Thyroid gland (tissue), 4 donors: ENCODE measurements at places on chromosomes 11 and 22. TPM values are rescaled to one million over a fixed set of nuclear protein-coding genes. Genes with fewer than 3 reads are reported as not detected.

- peak; percentile 77 for DNase-seq
Measured at GRCh38 chr22:17112491-17113042, 8.6 kb downstream of the TMEM121B start.

DNA sequence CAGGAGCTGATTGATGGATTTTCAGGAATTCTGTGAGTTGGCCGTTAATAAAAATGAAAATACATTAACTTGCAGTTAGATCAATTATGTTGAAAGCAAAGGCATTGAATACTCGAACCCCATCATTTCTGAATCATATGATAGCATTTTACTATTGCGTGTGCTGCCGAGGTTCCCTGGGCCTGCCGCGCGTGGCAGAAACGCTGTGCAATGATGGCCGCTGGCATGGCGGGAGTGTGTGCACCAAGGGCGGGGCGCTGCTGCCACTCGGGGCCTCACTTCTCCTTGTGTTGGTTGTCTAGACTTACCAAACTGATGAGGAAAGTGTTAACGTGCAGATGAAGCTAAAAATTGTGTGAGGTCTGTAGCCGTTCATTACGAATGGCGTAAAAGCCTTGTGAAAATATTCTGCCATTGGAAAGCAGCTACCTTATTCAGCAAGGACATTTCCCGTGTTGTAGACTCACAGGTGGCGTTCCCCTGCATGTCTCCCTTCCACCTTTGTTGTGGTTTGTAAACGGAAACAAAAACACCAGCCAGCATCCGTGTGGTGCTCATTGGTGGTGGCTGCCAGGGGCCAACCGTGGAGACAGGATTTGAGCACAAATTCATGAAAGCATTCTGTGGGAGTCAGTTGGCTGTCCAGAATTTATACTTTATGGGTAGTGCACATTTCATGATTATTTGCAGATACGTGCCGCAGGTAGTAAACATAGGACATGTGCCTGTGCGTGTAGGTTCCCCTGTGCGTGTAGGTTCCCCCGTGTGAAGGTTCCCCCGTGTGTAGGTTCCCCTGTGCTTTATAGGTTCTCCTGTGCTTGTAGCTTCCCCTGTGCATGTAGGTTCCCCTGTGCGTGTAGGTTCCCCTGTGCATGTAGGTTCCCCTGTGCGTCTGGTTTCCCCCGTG is 5.9 kb upstream of the GRAMD4 start:
- DNase-seq: no peak

DNA sequence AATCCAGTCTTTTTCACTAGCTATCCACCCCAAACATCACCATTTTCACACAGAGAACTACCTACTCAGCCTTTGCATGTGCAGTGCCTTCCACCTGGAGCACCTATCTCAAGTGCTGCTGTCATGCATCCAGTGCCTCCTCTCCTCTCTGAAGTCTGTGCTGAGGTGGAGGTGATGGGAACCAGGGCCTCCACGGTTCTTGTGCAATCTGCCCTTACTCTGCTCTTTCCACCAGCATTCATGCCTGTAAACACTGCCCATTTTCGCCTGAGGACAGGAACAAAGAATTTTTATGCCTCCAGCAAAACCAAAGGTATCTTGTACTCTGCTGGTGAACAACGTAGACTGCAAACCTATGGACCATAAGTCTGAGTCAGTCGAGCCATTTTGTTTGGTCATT is 27.0 kb downstream of the PITPNB start:
- DNase-seq: no peak

DNA sequence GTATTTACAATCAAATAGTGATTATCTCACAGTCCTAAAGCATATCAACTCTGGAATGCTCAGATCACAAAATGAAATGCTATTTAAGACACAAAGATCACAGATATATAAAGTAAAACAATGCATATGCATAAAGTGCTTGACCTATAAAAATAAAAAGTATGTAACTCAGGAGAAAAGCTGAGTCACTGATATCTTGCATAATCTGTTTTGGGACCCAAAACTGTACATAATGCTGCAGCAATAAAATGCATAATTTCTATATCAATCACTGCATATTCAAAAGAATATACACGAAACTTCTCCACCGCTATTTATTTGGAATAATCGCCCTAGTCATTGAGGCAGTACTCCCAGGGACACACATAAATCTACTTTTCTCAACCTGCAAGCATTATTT is 34.9 kb upstream of the GRIA4 start:
- no peak for DNase-seq

The MMP12 gene
- not detected for total RNA-seq

The CARNS1 gene
- 9.8 TPM for total RNA-seq

- no peak for DNase-seq
Measured at GRCh38 chr22:24954856-24955255, 2.3 kb downstream of the KIAA1671 start.

- DNase-seq: no peak
Measured at GRCh38 chr22:22935056-22935545, 47.5 kb downstream of the IGLL5 start.

GRCh38 chr22:34798605-34799004 is 267.4 kb upstream of the ISX start:
- DNase-seq: no peak

DNA sequence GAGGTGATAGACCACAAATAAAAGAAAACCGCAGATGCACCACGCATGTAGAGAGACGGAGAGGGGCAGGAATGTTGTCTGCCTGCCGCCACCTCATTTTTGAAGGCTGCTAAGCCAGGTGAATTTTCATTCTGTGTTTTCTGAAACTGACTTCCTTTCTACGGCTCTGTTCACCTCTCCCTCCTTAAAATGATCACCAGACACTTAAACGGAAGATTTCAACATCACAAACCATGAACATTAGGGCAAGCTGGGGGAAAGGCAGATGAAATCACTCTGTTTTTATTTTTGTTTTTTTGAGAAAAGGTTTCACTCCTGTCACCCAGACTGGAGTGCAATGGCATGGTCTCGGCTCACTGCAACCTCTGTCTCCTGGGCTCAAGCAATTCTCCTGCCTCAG is 232.4 kb downstream of the MIAT start:
- no peak for DNase-seq

The SERPING1 gene
- total RNA-seq: 256 TPM

GRCh38 chr11:119340335-119341221 is at the start of gene C1QTNF5:
Gene C1QTNF5 (minus strand): TSS chr11:119340883. CDS start chr11:119340397, 486 bp downstream.
- DNase-seq: peak; percentile 74

GRCh38 chr11:71214553-71215424 is 37.6 kb downstream of the SHANK2 start:
- no peak for DNase-seq

DNA sequence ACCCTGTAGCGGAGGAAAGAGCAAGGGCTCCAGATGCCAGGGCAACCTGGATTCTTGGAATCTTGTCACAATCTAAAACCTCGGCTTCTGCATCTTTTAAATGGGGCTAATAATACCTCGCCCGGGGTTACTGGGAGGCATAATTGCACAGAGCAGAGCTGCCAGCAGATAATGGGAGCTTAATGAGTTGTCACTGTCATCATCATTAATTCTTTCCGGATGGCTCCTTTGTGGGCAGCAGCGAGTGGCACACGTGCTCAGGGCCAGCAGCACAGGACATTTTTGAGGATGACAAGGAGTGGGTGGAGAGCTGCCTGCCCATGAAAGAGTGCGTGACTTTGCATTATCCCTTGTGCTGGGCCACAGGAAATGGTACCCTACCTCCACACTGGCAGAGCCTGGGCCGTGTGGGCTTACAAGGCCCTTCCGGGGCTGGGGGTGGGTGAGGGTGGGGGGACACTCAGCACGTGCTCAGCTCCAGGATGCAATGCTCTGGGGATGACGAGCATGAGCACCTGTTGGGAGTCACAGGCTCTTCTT is 5.7 kb downstream of the PDGFB start:
- DNase-seq: no peak

DNA sequence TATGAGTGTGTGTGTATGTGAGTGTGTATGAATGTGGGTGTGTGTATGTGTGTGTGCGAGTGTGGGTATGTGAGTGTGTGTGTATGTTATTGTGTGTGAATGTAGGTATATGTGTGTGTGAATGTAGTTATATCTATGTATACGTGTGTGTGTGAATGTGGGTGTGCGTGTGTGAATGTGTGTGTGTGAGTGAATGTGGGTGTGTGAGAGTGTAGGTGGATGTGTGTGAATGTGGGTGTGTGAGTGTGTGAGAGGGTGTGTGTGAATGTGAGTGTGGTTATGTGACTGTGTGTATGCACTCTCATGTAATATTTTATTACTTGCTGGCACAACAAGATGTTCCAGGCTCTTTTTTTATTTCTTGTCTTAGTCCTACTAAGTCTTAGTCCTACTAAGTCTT is 513.4 kb upstream of the B3GAT1 start:
- no peak for DNase-seq

DNA sequence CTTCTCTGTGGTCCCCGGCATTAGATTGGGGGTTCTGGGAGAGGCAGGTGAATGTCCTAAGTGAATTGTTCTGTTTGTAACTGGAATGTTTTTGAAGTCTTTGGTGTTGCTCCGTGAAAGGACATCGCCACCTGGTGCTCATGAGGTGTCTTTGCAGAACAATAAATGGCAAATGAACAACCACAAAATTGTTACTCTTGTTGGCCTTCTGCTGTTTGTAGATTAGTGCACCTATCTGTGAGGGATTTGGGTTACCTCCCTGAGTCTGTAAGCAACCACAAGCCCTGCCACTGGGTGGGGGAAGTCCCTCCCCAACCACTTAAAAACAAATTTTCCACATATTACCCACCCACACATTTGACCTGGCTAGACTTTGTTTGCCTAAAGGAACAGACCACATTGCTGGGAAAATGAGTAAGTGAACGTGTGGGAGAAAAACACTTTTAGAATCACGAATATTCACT is 4.7 kb downstream of the MPEG1 start:
- peak; percentile 63 for DNase-seq

- DNase-seq: peak; percentile 11
Measured at GRCh38 chr22:27397954-27398342, 403.6 kb downstream of the MN1 start.
